ENCODE measurements at places on chromosomes 2 and 18. TPM values are rescaled to one million over a fixed set of nuclear protein-coding genes. Genes with fewer than 3 reads are reported as not detected.

The VPS4B gene
- total RNA-seq: 84.6 TPM

GRCh38 chr2:234249873-234250272, 199.4 kb downstream of the SPP2 start:
- no peaks in the 10 kb centered on the region for H3K4me1 ChIP-seq
- no peak for DNase-seq
- no peaks in the 10 kb centered on the region for H3K36me3 ChIP-seq
- H3K4me3 ChIP-seq: no peak overlapping the region
- no peaks in the 10 kb centered on the region for H3K27me3 ChIP-seq

The MARCO gene
- 0.48 TPM for total RNA-seq

DNA sequence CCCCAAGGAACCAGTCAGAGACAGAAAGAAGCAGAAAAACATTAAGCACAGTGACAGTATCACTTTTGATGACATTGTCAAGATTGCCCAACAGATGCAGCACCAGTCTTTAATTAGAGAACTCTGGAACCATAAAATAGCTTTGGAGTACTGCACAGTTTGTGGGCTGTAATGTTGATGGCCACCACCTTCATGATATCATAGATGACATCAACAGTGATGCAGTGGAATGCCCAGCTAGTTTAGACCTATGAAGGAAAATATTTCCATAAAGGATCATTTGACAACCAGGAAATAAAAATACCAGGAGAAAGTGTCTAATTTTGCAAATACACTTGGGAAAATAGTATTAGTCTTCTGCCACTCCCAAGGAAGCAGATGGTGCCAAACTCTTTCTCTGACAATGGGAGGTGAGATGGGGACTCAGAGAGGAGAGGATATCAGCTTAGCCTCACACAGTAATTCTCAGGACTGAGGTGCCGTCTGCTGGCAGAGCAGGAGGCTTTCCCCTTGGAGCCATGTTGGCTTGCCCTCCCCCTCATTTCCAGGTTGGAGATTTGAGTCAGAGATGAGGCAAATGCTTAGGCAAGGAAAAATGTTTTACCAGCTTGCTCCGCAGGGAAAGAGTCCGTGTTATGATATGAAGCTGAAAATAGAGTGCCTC, 107.5 kb upstream of the CELF4 start:
- DNase-seq: no peak
- no peak overlapping the region for H3K4me3 ChIP-seq
- H3K27ac ChIP-seq: no peak overlapping the region

- no peak overlapping the region for H3K4me3 ChIP-seq
- H3K4me1 ChIP-seq: no peaks in the 10 kb centered on the region
- H3K27ac ChIP-seq: no peak overlapping the region
- no peak for DNase-seq
- no peaks in the 10 kb centered on the region for H3K27me3 ChIP-seq
- no peaks in the 10 kb centered on the region for H3K36me3 ChIP-seq
Observed at GRCh38 chr2:78715293-78715692, 310.2 kb upstream of the REG3G start.

DNA sequence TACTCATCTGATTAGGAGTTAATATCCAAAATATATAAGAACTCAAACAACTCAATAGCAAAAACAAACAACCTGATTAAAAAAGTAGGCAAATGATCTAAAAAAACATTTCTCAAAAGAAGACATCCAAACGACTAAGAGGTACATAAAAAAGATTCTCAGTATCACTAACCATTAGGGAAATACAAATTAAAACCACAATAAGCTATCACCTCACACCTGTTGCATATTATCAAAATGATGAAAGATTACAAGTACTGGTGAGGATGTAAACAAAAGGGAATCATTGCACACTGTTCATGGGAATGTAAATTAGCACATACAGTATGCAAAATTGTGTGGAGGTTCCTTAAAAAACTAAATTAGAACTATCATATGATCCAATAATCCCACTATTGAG, 865.5 kb downstream of the TMEM182 start:
- H3K36me3 ChIP-seq: no peaks in the 10 kb centered on the region
- no peaks in the 10 kb centered on the region for H3K4me1 ChIP-seq
- no peaks in the 10 kb centered on the region for H3K27me3 ChIP-seq

The PJVK gene
- 5.6 TPM for total RNA-seq

- H3K27me3 ChIP-seq: no peaks in the 10 kb centered on the region
- no peaks in the 10 kb centered on the region for H3K36me3 ChIP-seq
- H3K27ac ChIP-seq: no peak overlapping the region
- no peaks in the 10 kb centered on the region for H3K4me1 ChIP-seq
Observed at GRCh38 chr2:65710779-65711295, 278.4 kb upstream of the SPRED2 start.

DNA sequence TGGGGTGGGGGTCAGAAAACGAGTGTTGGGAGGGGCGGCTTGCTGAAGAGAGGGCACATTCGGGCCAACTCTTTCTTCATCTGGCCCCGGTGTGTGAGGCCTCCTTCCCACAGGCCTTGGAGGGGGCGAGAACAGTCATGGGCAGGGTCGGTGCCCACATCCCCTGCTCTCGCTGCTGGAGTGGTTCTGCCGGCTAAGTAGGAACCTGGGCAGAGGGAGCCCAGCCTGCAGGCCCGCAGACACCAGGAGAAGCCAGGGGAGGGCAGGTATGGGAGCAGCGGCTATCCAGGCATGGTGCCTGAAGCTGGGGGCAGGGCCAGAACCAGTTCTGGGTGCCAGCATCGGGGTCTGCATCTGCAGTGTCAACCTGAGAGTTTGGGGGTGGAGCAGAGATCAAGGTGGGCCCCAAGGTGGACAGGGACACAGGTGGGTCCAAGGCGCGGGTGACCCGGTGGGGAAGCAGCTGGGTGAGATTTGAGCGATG, 46.6 kb upstream of the HPCAL1 start:
- no peak for DNase-seq
- no peak overlapping the region for H3K4me3 ChIP-seq
- no peaks in the 10 kb centered on the region for H3K27me3 ChIP-seq
- H3K36me3 ChIP-seq: no peaks in the 10 kb centered on the region
- H3K27ac ChIP-seq: no peak overlapping the region
- H3K4me1 ChIP-seq: no peaks in the 10 kb centered on the region

DNA sequence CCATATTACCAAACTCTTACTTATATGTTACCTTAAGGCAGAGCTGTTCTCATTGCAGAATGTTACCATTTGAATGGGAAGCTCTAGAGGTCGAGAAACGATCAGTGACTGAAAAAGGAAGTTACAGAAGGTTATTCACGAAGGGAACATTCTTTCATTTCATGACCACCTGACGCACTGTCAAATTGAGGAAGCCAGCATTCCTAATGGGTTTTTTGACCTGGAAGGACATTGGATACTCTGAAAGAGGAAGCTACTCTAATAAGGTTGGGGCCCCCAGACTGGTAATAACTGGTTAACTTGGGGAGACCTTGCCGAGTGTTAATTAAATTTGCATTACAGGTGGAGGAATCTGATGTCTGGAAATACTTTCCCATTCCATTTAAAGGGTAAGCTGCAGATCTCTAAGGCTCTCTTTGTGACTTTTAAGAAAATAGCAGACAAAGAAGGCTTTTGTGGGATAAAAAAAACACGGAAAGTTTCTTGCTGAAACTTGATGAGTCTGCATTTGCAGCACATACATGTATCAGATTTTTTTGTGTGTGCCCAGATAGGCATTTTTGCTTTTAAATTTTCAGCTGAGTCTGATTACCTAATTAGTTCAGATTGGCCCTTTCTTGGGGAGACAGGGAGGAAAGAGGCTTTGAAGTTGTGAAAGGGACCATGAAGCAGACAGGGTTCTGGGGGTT, 137.1 kb downstream of the LTBP1 start:
- H3K27ac ChIP-seq: no peak overlapping the region
- no peaks in the 10 kb centered on the region for H3K4me1 ChIP-seq
- H3K27me3 ChIP-seq: no peaks in the 10 kb centered on the region
- no peaks in the 10 kb centered on the region for H3K36me3 ChIP-seq
- no peak overlapping the region for H3K4me3 ChIP-seq

The MROH2A gene
- total RNA-seq: not detected

DNA sequence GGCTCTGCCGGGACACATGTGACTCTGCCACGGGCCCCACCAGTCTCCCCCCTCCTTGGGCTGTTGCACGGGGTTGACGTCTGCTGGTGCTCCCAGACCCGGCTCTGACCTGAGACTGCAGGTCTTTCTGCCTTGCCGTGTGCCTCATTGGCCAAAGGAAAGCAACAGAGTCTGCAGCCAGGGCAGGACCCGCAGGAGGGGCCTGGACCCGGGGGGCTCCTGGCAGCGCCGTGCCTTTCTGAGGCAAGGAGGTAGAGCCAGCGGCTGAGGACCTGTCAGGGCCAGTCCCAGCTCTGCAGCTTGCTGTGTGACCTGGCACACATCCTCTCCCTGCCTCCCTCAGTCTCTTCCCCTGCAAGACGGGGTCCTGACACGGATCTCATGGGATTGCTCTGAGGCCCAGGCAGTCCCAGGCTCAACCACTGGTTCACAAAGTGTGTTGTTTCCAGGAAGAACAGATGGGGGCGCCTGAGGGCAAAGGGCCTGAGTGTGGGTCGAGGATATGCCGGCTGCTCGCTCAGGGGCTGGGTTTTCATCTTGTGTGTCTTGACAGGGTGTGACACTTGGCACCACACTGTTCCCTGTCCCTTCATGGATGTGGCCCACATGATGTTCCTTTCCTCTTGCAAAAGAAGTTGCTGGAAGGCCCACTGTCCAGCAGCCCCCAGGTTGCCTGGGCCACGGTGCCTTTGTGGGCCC, 9.0 kb downstream of the CAPN10 start:
- no peaks in the 10 kb centered on the region for H3K4me1 ChIP-seq
- H3K4me3 ChIP-seq: no peak overlapping the region
- no peaks in the 10 kb centered on the region for H3K36me3 ChIP-seq
- H3K27ac ChIP-seq: no peak overlapping the region
- no peaks in the 10 kb centered on the region for H3K27me3 ChIP-seq

The MATN3 gene
- not detected for total RNA-seq

DNA sequence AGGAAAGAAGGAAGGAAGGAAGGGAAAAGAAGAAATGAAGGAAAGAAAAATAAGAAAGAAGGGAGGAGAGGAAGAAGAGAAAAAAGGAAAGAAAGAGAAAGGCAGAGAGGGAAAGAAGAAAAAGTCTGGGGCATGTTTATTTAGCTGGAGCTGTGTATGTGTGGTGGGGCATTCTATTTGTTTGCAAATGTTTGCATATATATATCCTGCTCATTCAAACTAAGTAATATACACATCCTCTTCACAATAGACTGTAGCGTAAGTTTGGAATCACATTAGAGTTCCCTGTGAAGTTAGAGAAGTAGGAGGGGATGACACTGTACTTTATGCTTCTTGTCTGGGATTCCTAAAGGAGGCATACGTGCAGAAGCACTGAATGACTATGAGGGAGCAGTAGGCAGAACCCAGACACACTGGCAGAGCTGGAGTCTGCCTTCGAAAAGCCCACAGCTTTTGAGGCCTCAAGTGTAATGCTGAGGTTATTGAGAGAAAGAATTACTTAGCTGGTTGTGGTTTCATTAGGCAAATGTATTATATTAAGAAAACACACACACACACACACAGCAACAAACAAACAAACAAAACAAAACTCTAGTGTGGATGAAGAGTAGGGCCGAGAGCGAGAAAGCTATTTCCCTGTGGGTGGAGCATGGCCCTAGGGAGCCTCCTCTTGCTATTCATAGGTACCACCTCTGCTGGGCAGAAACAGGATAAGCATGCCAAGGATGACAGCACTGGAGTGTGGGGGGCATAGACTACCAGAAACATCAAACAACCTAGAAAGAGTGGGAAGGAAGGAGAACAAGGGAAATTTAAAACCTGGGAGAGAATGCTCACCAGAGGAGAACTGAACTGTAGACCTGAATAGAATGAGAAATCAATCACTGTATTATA, 905.1 kb upstream of the NXPH2 start:
- H3K27ac ChIP-seq: no peak overlapping the region
- H3K4me3 ChIP-seq: no peak overlapping the region
- no peaks in the 10 kb centered on the region for H3K36me3 ChIP-seq
- H3K4me1 ChIP-seq: no peaks in the 10 kb centered on the region
- no peaks in the 10 kb centered on the region for H3K27me3 ChIP-seq

The CEP68 gene
- 8.5 TPM for total RNA-seq
